ENCODE measurements at places on chromosomes 13 and 19. TPM values are rescaled to one million over a fixed set of nuclear protein-coding genes. Genes with fewer than 3 reads are reported as not detected.

The NHLRC3 gene
- 66.5 TPM for polyA plus RNA-seq

The GFY gene
- not detected for polyA plus RNA-seq

The VAV1 gene
- polyA plus RNA-seq, result not detected

The F2RL3 gene
- not detected for polyA plus RNA-seq

The PCDH8 gene
- 2.4 TPM for polyA plus RNA-seq

The ADAMTSL5 gene
- polyA plus RNA-seq, result not detected

The PODNL1 gene
- polyA plus RNA-seq, result not detected

The NKPD1 gene
- polyA plus RNA-seq, result 2.8 TPM

The ARHGEF1 gene
- polyA plus RNA-seq, result 13.6 TPM

The ERICH4 gene
- not detected for polyA plus RNA-seq

The SULT2A1 gene
- not detected for polyA plus RNA-seq

The ZNF850 gene
- polyA plus RNA-seq, result 0.84 TPM

Measured in neural cell (in vitro differentiated cells).